ENCODE measurements at places on chromosomes 5 and 9.

- no peak for DNase-seq
Observed at GRCh38 chr5:162565-163337, 28.5 kb upstream of the LRRC14B start.

- DNase-seq, result no peak
Observed at GRCh38 chr5:179558932-179559283, 8.6 kb downstream of the RUFY1 start.

- no peak for DNase-seq
Observed at GRCh38 chr5:171580502-171581265, 161.2 kb downstream of the FGF18 start.

GRCh38 chr9:131284856-131285255, 4.7 kb upstream of the PLPP7 start:
- DNase-seq, result no peak

GRCh38 chr5:10546186-10546585, 17.7 kb upstream of the ANKRD33B start:
- DNase-seq, result no peak

GRCh38 chr5:90518661-90519060, 10.7 kb downstream of the LYSMD3 start:
- DNase-seq, result no peak
